ENCODE measurements at places on chromosomes 2 and 18. TPM values are rescaled to one million over a fixed set of nuclear protein-coding genes. Genes with fewer than 3 reads are reported as not detected.

MFSD6 gene
- polyA plus RNA-seq = 2.3 TPM

RAD51AP2 gene
- 0.16 TPM for polyA plus RNA-seq

COL4A4 gene
- 1.3 TPM for polyA plus RNA-seq

MYCN gene
- 50.8 TPM for polyA plus RNA-seq

All from GM23338 (cell line).